ENCODE measurements at places on chromosomes 5 and 9. TPM values are rescaled to one million over a fixed set of nuclear protein-coding genes. Genes with fewer than 3 reads are reported as not detected.

Gene PCDHB7
- 0.79 TPM for total RNA-seq

Gene NUTM2G
- total RNA-seq = not detected

Gene PCAT7
- total RNA-seq = not detected

Gene SPATA31C1
- not detected for total RNA-seq

Gene WDR31
- total RNA-seq = 1.7 TPM

Gene SLC25A46
- total RNA-seq = 93.4 TPM

Gene IGFBPL1
- 48.3 TPM for total RNA-seq

Gene FBP1
- total RNA-seq = not detected

Gene IER5L
- 18.1 TPM for total RNA-seq

Gene ARL14EPL
- total RNA-seq = not detected

Gene FOXD4
- total RNA-seq = under 0.01 TPM

Gene PCDHA10
- total RNA-seq = 0.11 TPM

Gene AJM1
- total RNA-seq = 1.2 TPM

Gene C9orf50
- 0.39 TPM for total RNA-seq

Gene PCDH12
- not detected for total RNA-seq

Gene TAF11L10
- total RNA-seq = 0.39 TPM

Gene DAPK1
- total RNA-seq = 428 TPM

Gene PCDHGA9
- total RNA-seq = 5.7 TPM

All from placental epithelial cell (primary cell).